ENCODE measurements at places on chromosomes 13 and 19. TPM values are rescaled to one million over a fixed set of nuclear protein-coding genes. Genes with fewer than 3 reads are reported as not detected.
A peak's percentile ranks its signal among the peaks of the same experiment; 100 is the strongest.

The SHD gene
- 0.30 TPM for polyA plus RNA-seq

DNA sequence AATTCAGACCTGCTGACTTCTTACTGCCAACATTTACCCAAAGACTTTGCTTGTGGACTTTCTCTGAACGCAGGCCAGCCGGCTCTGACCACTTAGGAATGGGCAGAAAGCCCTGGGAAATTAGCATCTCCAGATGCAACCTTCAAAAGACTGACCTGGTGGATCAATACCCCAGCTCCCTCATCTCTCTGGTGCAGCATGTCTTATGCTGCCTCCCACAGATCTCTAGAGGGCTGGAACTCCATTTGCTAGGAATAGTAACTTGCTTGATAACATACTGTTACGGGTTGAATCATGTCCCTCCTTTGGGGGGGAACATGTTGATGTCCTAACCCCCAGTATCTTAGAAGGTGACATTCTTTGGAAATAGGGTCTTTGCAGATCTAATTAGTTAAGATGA is 12.9 kb upstream of the SLC25A41 start:
- DNase-seq = no peak

GRCh38 chr13:24328145-24328544 is 18.8 kb downstream of the C1QTNF9 start:
- DNase-seq = no peak

- no peak for DNase-seq
These were observed 50.1 kb downstream of the PCCA start for GRCh38 chr13:100138859-100139491.

DNA sequence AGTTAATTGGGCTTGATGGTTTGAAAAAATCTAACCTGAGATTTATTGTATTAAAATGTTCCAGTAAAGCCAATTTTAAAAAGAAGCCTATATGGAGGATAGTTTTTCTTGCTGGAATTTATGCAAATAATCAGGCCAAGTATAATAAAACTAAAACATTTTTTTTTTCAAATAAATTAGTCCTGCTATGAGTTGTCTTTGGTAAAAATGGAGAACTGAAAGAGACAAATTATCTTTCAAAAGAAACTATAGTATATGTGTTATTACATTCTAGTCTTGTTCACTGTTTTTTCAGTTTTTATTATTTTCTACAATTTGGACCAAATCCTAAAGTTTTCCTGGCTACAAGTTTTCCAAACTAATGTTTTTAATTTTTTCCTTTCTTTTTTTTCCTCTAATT is 468.9 kb downstream of the UQCRFS1 start:
- DNase-seq = no peak

The ZNF625 gene
- 10.6 TPM for polyA plus RNA-seq

The SPPL2B gene
- polyA plus RNA-seq = 45.4 TPM

- no peak for DNase-seq
These were observed 175.1 kb downstream of the ITGBL1 start for GRCh38 chr13:101627556-101627943.

DNA sequence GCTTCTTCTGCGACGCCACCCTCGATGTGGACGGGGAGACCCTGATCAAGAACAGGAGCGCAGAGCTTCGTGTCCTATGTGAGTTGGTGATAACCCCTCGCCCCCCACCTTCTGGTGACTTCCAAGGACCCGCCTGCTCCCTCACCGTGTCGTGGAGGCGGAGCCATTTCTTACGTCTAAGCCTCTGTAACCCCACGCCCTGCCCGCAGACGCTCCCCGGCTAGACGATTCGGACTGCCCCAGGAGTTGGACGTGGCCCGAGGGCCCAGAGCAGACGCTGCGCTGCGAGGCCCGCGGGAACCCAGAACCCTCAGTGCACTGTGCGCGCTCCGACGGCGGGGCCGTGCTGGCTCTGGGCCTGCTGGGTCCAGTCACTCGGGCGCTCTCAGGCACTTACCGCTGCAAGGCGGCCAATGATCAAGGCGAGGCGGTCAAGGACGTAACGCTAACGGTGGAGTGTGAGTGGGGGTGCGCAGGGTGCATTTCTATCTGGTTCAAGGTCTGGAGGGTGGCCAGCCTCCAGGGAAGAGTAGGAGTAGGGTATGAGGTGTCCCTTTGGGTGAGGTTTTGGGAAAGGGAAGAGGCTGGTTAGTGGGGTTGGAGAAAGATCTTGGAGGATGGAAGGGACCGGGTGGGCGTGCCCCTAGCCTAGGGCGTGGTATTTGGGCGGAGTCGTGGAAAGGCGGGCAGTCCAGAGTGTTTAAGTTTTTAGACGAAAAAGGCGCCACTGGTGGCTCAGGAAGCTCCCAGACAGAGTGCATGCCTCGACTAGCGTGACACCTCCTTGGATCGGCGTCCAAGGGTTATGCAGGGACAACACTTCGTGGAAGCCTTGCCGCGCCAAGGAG is 3.3 kb downstream of the ICAM5 start:
- DNase-seq = no peak

- no peak for DNase-seq
These were observed 3.5 kb upstream of the OBI1 start for GRCh38 chr13:78662467-78662866.

DNA sequence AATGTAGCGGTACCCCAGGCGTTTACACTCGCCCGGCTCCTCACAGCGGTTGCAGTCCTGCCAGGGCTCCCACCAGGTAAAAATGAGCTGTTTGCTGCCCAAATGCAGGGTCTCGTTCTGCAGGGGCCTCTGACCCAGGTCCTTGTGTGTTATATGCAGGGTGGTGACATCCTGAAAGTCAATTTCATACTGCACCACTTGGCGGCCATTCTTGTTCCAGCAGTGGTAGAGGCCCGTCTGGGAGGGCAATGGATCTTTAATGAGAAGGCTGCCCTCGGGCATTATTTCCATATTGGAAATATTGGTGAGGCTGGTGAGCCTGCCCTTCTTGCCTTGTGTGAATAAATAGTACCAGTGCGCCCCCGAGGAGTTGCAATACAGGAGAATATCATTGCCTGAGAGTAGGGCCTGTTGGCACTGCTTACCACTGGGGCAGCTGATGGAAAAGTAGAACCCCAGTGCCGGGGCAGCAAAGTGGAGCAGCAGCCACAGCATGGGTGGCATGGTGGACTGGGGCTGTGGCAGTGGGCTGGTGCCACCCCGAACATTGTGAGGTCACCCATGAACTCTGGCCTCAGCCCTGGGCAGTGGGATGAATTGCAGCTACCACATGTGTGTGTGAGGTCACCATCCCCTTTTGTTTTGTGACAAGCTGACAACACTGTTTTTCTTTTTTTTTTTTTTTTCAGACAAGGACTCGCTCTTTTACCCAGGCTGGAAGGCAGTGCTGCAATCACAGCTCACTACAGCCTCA is at the start of gene FAM187B:
TSS of gene FAM187B (minus strand) at position 563 of the 754 bp plus-strand sequence. CDS start at position 504, 59 bp downstream.
- no peak for DNase-seq

The ANGPTL8 gene
- polyA plus RNA-seq = 0.81 TPM

DNA sequence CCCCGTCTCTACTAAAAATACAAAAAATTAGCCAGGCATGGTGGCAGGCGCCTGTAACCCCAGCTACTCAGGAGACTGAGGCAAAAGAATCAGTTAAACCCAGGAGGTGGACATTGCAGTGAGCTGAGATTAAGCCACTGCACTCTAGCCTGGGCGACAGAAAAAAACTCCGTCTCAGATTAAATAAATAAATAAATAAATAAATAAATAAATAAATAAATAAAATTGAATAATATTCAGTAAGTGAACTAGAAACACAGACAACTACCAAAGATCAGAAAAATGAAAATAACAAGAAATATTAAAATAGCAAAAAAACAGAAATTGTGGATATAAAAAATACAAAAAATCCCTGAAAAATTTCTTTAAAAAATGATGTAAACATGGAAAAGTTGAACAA is 172.4 kb downstream of the ZNF486 start:
- DNase-seq = no peak

The LILRA5 gene
- polyA plus RNA-seq = 0.49 TPM

GRCh38 chr19:21912654-21913053 is 76.7 kb upstream of the ZNF43 start:
- DNase-seq = no peak

DNA sequence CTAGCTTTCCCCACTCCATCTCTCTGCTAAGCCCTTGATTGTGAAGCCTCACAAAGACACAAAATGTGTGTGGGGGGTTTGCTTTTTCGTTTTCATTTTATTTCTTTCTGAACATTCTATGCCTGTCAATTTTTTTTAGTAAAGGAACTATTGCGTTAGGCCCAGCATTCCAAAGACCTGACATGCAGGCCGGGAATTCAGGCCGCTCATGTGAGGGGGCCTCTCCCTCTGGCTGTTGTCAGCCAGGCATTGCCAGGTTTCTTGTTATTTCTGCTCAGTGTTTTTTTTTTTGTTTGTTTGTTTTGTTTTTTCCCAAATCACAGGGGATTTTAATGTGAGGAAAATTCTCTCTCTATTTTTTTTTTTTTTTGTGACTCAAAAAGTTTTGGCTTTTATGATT is 10.3 kb upstream of the MEDAG start:
- DNase-seq = no peak

The C13orf42 gene
- polyA plus RNA-seq = not detected

DNA sequence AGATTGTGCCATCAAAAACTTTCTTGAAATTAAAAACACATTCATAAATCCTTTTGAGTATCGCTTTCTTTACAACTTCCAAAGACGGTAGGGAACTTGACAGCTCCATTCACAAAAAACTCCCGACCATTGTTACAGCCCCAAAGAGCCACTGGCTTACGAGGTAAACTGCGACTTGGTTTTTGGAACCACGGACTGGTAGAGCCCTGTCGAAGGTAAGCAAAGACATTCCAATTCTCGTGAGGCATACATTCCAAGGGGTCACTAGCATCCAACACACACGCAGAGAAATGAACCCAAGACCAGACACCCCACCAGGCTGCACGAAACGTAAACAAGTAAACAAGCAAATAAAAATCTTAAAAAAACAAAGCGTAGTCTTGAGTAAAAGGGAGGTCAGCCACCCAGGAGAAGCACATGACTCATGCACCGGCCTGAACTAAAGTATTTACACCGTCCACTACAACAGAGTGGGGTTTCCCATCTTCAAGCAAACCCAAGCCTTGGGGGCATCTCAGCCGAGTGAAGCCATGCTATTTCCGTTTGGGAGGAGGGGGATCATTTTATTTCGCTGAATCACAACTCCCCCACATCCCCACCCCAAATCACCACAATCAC is 1.4 kb downstream of the BRD4 start:
- no peak for DNase-seq

DNA sequence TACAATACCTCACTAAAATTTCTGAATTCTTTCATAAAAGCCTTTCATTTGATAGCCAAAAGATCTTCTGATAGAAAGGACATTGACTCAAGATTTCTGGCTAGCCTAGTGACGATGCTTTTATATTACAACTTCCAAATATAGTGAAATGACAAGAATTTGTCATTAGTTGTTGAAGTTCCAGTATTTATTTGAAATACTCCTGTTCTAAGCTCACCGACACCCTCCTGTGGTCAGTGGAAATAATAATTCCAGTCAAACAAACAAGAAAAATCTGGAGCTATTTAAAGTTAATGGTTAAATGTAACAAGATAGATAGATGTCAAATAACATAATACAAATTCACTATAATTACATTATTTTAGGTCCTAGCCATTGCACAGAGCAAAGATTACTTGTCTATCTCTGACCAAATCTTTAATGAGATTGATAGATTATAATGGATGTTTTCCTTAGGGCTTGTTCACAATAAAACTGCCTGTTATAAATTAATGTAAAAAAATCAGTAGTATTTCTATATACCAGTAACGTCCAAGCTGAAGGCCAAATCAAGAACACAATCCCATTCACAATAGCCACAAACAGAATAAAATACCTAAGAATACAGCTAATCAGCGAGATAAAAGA is 195.5 kb downstream of the RGCC start:
- DNase-seq = no peak

DNA sequence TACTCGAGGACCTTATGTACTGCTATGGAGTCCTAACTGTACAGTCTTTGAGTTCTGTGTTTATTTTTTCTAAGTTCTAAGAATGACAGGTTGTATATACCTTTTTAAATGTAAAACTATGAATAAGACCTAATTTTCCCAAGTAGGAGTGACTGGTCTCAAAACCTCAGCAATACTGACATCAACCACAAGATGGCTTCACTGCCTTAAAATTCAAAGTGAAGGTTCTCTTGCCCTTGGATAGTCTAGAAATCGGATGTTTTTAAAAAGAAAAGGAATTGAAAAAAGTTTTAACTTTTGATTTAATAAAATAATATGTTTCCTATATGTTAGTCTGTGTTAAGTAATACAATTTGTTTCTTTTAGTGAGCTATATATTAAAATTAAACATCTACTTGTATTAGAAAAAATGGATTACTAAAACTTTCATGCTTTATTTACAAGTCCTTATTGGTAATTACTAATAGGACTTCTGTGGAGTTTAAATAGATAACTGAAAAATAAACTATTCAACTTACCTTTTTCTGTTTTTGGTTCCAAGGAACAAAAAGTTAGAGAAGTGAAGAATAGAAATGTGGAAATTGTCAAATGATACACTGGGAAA is 52.0 kb downstream of the TDRD3 start:
- peak; percentile 17 for DNase-seq

- no peak for DNase-seq
These were observed 3.6 kb upstream of the CCER2 start for GRCh38 chr19:38915329-38916321.

GRCh38 chr13:94784066-94784465 is 71.7 kb upstream of the SOX21 start:
- peak; percentile 20 for DNase-seq

DNA sequence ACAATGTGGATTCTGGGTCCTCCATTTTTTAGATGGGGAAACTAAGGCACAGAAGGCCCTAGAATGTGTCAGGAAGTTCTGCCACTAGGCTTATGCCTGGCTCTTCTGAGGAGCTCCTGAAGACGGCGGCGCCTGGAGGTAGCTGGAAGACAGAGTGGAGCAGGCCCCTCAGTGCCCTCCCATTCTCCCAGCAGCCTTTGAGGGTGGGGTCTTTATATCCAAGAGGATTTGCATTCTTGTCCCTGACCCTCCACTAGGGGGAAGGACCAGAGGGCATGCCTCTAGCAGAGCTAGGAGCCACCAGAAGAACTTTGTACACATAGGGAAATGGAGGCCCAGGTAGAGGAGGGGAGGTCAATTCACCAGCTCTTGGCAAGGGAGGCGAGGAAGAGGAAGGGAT is 9.4 kb downstream of the CELF5 start:
- no peak for DNase-seq

DNA sequence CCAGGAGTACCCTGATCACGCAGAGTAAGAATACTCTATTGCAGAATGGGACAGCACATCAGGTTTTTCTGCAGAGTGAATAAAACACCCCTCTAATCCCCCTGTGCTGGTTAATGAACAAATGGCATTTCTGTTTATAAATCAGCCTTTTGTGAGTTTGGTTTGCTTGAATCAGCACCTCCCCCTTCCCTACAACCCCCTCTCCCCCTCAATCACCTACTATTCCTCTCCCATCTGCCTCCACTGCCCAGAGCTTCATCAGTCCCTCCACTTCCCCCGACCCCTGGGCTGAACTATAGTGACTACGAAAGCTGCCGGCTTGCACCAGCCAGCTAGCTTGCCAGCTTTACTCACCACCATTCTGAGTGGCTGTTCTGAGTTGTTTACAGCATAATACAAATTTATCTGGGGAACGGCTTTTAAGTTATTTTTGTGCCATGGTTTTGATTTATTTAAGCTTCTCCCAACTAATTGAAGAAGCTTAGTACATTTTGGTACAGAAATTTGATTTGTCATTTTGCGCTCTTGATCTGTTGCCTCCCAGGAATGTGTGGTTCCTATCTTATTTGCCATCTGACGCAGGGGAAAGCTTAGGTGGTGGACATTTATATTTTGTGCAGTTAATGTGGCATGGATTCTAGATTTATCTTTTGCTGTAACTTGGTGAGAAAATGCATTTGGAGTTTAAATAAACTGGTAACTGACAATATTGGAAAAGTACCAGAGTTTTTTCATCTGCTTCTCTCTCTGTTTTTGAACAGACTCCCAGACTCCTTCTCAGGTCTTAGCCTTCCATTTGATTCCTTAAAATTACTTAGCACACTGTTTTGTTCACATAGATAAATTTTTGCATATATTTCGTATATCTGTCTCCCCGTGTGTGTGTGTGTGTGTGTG is 41.7 kb upstream of the WDFY2 start:
- DNase-seq = no peak
